Activated CD8-positive, alpha-beta T cell treated with anti-CD3 and anti-CD28 coated beads for 36 hours (primary cell): ENCODE measurements at places on chromosomes 12 and 14. TPM values are rescaled to one million over a fixed set of nuclear protein-coding genes. Genes with fewer than 3 reads are reported as not detected.
A peak's percentile ranks its signal among the peaks of the same experiment; 100 is the strongest.

DNA sequence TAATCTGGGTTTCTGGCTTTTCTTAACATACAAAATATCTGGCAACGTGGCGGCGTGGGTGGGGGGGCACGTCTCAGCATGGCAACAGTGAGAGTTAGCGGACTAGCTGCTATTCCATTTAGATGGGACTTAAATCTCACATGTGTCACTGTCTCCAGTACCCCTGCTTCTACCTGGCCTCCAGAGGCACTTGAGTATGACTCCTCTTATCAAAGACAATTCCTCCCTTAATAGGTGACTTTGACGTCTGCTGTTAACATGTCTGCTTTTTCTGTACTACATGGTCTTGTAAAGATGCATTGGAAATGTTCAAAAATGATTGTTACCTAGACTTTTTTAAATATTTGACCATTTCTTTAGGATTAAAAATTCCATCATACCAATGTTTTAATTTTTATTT is 456.2 kb downstream of the TMTC2 start:
- H3K27me3 ChIP-seq: no peaks in the 10 kb centered on the region
- no peaks in the 10 kb centered on the region for H3K36me3 ChIP-seq
- no peak overlapping the region for H3K4me3 ChIP-seq
- no peak for DNase-seq
- no peaks in the 10 kb centered on the region for H3K4me1 ChIP-seq

DNA sequence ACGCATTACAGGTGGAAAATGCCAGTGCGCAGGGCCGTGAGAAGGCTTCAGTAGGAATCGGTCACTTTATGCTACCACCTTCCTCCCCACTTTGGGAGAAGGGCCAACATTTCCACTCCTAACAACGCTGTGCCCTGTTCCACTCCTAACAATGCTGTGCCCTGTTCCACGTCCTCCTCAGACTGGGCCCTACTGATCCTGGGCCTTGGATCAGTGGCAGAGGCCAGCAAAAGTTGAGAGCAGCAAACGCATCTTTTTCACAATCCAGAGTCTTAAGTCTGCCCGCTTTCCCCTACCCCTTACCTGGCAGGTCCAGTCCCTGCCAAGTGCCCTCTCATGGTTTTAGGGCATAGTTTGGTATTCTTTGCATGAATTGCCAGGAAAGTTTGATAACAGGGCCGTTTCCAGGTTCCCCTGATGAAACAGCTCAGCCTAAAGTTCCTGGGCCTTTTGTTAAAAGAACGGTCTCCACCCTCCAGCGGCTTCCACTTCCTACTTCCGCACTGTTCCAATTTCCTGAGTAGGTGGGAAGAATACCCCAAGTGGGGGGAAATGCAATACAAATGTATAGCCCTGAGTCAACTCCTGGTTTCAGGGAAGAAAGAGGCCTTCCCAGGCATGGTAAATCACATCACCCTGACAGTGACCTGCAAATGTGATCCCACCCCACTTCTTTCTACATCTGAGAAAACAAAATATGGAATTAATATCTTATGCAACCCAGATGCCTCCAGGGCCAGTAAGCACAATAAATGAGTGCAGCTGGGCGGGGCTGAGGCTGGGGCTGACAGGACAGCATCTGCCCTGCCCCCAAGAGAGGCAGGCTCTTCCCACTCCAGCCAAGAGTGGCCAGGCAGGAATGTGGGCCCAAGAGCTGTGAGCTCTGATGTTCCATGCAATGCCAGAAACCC is 15.0 kb downstream of the KCTD10 start:
- DNase-seq: no peak
- H3K27ac ChIP-seq: no peak overlapping the region
- no peaks in the 10 kb centered on the region for H3K27me3 ChIP-seq
- H3K36me3 ChIP-seq: peaks cover 12% of the 10 kb centered on the region
- no peak overlapping the region for H3K4me3 ChIP-seq
- peaks cover 37% of the 10 kb centered on the region for H3K4me1 ChIP-seq

KRT8 gene
- 0.29 TPM for total RNA-seq

DNA sequence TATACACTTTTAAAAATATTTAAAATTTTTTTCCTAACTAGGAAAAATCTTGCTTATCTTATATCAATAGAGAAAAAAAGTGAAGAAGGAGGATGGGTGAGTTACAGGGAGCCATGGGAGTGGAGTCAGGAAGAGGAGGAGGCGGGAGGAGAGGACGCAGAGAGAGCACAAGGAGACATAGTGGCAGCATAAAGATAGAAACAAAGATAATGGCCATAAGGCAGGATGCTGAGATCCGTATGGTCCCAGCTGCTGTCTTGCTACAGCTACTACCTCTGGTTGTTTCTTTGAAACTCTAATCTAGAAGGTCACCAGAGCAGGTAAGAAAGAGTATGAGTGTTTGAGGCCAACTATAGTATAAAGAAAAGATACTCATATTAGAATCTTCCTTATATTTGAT is 2.6 kb upstream of the SOX5 start:
- no peaks in the 10 kb centered on the region for H3K4me1 ChIP-seq
- no peak for DNase-seq
- H3K36me3 ChIP-seq: no peaks in the 10 kb centered on the region
- no peak overlapping the region for H3K4me3 ChIP-seq

BMP4 gene
- total RNA-seq: not detected

GUCY2C gene
- total RNA-seq: not detected

TAS2R7 gene
- total RNA-seq: not detected

DNA sequence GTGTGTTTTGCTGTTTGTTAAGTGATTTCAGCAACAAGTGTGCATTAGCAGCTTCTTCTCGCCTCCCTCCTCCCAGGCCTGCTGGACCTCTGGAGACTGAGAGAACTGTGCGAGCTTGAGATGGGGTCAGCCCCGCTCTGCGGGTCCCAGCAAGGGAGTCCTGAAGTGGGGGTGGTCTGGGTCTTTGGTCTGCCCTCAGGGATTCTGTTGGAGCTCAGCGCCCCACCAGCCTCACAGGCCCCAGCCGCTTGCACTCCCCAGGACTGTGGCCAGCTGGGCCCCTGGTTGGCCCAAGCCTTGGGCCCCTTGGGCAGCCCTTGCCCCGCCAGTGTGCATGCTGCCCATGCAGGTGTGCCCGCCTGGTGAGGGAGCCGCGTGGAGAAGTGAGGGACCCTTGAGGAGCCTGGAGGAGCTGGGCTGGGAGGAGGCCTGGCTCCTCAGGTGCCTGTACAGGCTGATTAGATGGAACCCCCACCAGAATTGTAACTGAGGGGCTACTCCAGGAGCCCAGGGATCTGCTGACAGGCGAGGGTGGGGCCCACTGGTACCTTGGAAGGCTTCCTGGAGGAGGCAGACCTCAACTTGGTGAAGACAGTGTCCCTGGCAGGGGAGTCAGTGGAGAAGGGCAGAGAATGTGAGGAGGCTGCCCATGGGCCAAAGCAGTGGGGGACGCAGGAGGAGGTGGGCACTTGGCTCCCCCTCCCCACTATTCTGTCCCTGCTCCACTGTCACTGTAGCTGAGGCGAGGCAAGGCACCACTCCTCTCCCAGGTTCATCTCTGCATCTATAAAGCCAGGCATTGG is 56.7 kb downstream of the BEGAIN start:
- DNase-seq: no peak
- H3K36me3 ChIP-seq: no peaks in the 10 kb centered on the region

DNA sequence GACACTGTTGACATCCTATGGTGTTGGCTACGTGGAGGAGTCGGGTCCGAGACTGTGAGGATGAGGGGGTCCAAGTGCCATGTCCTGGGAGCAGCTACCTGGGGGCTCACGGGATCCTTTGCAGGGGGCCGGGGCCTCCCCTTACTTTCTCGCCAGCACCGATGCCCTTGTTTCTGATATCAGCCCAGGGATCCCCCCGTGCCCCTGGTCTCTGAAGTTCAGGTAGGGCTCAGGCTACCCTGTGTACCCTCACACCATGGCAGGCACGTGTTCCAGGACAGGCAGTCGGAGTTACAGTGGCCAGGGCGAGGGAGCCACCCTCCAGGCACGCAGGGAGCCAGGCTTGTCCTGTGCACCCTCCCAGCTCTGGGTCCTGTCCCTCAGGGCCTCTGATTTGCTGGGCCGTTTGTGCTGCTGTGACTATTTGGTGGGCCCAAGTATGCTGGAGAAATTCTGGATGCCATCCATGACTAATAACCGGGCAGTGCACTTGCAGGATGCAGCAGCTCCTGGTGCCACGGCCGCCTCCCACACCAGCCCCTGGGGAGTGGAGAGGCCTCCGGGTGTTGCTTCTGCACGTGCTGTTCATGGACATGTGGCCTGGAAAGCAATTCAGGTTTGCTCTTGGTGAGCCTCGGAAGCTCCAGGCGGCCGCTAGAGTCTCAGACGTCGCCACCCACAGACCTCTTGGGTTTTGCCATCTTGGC is 93.1 kb upstream of the SFSWAP start:
- no peaks in the 10 kb centered on the region for H3K36me3 ChIP-seq
- H3K27ac ChIP-seq: no peak overlapping the region
- H3K27me3 ChIP-seq: peaks cover 3% of the 10 kb centered on the region
- H3K4me3 ChIP-seq: no peak overlapping the region
- no peak for DNase-seq
- H3K4me1 ChIP-seq: no peaks in the 10 kb centered on the region

C2CD5 gene
- total RNA-seq: 34.1 TPM

DNA sequence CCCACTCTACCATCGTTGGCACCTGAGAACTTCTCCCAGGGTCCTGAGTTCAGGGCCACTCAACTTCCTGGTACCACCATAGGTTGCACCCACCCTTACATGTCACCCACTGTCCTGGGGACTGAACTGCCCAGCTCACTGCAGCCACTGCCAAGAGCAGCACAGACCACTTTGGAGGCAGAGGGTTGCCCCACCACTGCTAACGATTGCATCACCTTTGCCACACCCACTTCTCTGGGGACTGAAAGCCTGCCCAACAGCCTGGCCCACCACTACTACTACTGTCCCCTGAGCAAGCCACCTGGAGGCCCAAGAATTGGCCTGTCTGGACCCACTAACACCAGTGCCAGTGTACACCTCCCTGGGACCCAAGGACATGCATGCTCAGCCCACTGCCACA is 27.6 kb downstream of the CACNA2D4 start:
- H3K4me1 ChIP-seq: no peaks in the 10 kb centered on the region
- peaks cover 12% of the 10 kb centered on the region for H3K27me3 ChIP-seq
- no peak overlapping the region for H3K4me3 ChIP-seq

DNA sequence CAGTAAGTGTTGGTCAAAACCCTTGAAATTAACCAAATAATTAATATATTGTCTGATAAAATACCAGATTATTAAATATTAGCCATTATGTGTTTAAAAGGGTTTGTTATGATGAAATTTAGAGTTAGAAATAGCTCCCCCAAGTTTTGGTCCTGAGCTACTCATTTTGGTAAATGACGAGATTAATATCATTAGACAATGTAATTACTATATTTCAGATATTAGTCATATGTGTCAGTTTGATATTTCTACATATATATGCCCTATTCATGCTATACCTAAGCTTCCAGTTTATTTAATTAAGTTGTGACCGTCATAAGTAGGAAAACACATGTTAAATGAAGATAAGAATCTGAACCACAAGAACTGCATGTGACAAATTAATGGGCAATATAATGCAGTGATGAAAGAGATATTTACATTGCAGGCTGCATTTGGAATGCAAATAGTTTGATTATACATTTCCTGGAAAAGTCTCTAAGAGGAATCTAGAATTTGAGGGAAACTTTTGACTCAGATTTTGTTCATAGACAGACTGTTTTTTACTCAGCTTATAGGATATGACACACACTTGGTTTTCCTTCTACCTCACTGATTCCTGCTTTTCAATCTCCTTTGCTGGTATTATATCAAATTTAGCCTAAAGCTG is 70.5 kb downstream of the TBC1D30 start:
- no peaks in the 10 kb centered on the region for H3K4me1 ChIP-seq
- H3K27ac ChIP-seq: no peak overlapping the region
- H3K36me3 ChIP-seq: no peaks in the 10 kb centered on the region
- no peak for DNase-seq
- no peak overlapping the region for H3K4me3 ChIP-seq
- peaks cover 14% of the 10 kb centered on the region for H3K27me3 ChIP-seq

DNA sequence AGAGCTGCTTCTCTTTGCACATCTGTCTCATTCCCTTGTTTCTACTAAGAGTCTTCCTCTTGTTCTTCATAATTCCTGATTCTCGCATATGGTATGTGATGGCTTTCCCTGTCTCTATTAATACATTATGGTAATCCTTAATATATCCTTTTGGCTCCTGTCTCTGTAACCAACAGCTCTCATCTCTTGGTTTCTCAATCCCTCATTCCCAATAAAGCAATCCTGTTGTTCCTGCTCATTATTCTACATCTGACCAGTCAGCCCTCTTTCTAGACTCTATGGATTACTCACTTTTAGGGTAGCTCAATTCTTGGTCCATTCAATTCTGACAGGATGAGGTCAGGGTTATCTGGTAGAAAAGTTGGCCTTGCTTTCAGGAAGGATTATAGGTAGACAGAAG is 349.9 kb downstream of the LRIG3 start:
- H3K27me3 ChIP-seq: no peaks in the 10 kb centered on the region
- H3K27ac ChIP-seq: no peak overlapping the region
- no peak for DNase-seq
- no peak overlapping the region for H3K4me3 ChIP-seq

GRCh38 chr12:1650260-1650977 is 21.4 kb downstream of the WNT5B start:
- no peak overlapping the region for H3K4me3 ChIP-seq
- peaks cover 8% of the 10 kb centered on the region for H3K27me3 ChIP-seq
- no peaks in the 10 kb centered on the region for H3K4me1 ChIP-seq
- H3K36me3 ChIP-seq: no peaks in the 10 kb centered on the region
- no peak for DNase-seq

- no peak overlapping the region for H3K27ac ChIP-seq
- no peaks in the 10 kb centered on the region for H3K4me1 ChIP-seq
- H3K27me3 ChIP-seq: peaks cover 1% of the 10 kb centered on the region
Measured at GRCh38 chr12:58513301-58513834, 406.9 kb downstream of the LRIG3 start.

GRCh38 chr12:111441107-111441928 is 35.6 kb downstream of the SH2B3 start:
- peak overlapping the region; percentile 61 for H3K27ac ChIP-seq
- H3K36me3 ChIP-seq: peaks cover 56% of the 10 kb centered on the region
- H3K4me1 ChIP-seq: peaks cover 91% of the 10 kb centered on the region

GRCh38 chr12:6076346-6076745 is 48.1 kb downstream of the VWF start:
- no peak for DNase-seq
- no peak overlapping the region for H3K4me3 ChIP-seq
- H3K27ac ChIP-seq: no peak overlapping the region
- H3K27me3 ChIP-seq: peaks cover 18% of the 10 kb centered on the region
- peaks cover 22% of the 10 kb centered on the region for H3K4me1 ChIP-seq

GRCh38 chr12:57213763-57214397 is 2.7 kb upstream of the NXPH4 start:
- no peak for DNase-seq
- no peaks in the 10 kb centered on the region for H3K36me3 ChIP-seq
- no peak overlapping the region for H3K27ac ChIP-seq
- no peak overlapping the region for H3K4me3 ChIP-seq
- peaks cover 27% of the 10 kb centered on the region for H3K4me1 ChIP-seq
